HCT116 (cell line): ENCODE measurements at places on chromosomes 2 and 18. TPM values are rescaled to one million over a fixed set of nuclear protein-coding genes. Genes with fewer than 3 reads are reported as not detected.

The PLGLB2 gene
- 0.91 TPM for total RNA-seq

DNA sequence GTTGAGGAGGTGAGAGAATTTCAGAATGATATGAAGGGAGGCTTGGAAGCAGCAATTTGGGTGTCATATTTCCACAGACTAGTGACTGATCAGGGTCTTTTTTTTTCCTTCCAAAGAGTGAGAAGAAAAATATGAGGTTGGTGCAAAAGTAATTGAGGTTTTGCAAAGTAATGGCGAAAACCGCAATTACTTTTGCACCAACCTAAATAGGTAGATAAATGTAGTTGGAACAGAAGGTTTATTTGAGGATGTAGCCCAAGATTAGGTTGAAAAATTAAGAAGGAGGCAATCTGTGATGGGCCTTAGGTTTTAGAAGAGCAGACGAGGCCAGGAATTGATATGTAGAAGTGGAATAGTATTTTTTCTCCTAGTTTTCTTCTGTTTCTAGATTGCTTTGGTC, 7.8 kb upstream of the LTBP1 start:
- no peak for DNase-seq

The CRYGC gene
- not detected for total RNA-seq

DNA sequence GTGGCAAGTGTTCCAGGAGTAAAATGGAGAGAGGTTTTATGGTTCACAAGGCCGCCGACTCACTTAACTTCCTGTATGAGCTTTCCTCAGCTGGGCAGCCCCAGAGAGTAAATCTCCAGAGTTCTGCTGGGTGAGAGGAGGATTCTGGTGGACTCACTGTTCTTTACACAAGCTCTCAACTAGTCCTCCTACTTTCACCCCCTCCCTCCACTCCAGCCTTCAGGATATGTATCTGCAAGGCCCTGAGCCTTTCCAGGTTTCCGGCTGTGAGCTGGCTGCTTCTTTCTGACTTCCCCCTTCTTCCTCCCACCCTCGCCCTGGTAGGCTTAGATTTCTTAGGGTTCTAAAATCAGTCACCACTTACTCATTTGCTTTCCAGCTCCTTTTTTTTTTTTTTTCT, 34.0 kb downstream of the EML6 start:
- no peak for DNase-seq

- DNase-seq = no peak
Observed at GRCh38 chr2:33136566-33136965, 189.8 kb downstream of the LTBP1 start.

The AAK1 gene
- 32.0 TPM for total RNA-seq

GRCh38 chr2:112243233-112243632, 11.6 kb downstream of the ZC3H8 start:
- DNase-seq = no peak

DNA sequence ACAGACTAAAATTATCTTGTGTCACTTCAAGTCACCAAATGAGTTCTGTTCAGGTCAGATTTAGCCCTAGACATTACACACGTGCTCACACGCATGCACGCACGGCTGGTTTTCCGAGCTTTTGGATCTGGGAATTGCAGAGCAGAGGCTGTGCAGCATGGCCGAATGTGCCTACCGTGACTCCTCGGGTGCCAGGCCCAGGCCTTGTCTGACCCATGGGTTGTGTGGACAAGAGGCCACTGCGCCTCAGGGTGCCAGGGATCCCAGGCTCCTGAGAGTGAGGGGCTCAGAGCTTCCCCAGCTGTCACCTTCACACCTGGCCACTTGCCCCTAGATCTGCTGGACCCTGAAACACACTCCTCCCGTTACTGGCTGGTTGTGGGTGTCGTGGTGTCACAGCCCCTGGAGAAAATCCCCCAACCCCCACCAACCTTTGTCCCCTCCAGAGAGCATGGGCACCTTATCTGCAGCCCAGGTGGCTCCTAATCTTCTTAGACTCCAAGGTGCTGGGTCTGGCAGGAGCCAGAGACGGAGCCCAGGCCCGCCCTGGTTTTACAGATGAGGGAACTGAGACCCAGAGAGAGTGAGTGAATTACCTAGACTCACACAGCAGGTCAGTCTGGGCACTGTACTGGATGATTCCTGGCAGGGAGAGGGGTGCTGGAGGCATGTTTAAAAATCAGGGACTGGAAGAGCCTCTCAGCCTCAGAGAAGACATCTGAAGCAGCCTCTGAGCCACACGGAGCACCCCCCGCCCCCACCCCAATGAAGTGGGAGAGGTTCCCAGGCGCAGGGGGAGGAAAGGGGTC, 56.8 kb downstream of the ATOH8 start:
- DNase-seq = no peak

The TUBA4B gene
- not detected for total RNA-seq

- DNase-seq = no peak
Observed at GRCh38 chr2:30545875-30546274, 98.8 kb downstream of the LCLAT1 start.

- no peak for DNase-seq
Observed at GRCh38 chr2:227485429-227485828, 13.5 kb downstream of the AGFG1 start.

The LIMS3 gene
- total RNA-seq = 1.1 TPM

The GPR45 gene
- 0.30 TPM for total RNA-seq

DNA sequence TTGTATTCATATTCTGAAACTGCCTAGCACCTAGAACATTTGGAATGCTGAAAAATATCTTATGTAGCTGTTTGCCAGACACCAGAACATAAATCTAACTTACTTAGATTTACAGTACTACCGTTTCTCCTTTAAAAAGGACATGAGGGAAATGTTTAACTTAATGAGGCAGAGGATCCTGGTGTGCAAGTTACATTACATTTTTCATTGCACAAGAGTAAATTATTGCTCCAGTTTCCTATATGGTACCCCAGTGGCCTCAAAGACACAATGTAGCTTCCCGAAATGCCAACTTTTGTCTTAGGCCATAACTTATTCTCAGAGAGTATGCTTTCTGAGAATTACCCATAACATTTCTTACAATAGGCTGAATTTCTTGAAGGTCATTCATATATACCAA, 105.5 kb upstream of the DTNA start:
- no peak for DNase-seq

- DNase-seq = no peak
Observed at GRCh38 chr18:33427549-33427948, 13.0 kb downstream of the CCDC178 start.

- no peak for DNase-seq
Observed at GRCh38 chr2:106959975-106960682, 74.2 kb upstream of the ST6GAL2 start.

DNA sequence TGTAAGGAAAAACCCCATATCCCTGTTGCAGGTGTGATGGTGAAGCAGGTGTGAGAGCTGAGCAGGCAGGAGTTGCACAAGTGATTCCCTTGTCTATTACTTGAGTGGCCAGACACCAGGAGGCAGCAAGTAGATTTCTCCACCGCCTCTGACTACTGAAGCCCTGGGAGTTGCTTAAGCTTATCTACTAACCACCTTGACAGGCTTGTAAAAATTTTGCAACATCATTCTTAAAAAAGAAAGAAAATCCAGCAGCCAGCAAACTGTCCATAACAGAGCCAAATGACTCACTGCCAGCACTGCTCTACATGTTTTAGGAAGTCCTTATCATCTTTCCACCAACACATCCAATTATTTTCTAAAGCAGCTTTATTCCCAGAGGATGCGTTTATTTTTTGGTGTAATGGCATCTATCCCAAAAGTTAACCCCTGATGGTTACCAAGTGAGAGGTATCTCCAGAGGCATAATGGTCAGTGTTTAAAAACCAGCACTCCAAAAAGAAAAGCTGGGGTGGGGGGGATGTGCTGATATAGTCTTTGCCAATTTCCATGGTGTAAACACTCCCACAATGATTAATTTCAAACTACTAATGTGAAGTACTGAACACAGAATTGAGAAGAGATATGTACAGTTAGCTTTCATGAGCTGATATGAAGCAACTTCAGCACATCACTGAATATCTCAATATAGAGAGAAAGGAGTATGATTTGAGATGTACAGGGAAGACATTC, 16.3 kb upstream of the GPR39 start:
- DNase-seq = no peak

GRCh38 chr2:226792155-226792881, 7.3 kb downstream of the IRS1 start:
- DNase-seq = no peak

The GKN1 gene
- not detected for total RNA-seq

DNA sequence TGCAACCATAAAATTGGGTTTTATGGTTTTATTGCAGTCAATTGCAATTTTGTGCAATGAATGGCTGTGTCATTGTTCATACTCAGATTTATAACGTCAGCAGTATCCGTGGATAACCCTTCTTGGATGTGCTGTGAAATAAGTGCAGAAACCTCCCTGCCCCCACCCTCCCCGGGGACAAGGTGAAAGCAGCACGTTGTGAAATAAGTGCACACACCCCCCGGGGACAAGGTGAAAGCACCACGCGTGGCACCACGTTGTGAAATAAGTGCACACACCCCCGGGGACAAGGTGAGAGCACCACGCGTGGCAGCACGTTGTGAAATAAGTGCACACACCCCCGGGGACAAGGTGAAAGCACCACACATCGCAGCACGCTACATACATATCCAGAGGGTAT, 93.6 kb upstream of the NFATC1 start:
- DNase-seq = no peak

GRCh38 chr2:174233771-174234275, 14.5 kb downstream of the OLA1 start:
- DNase-seq = no peak
